Left renal pelvis (tissue), 4 donors: ENCODE measurements at places on chromosomes 6 and 20.

DNA sequence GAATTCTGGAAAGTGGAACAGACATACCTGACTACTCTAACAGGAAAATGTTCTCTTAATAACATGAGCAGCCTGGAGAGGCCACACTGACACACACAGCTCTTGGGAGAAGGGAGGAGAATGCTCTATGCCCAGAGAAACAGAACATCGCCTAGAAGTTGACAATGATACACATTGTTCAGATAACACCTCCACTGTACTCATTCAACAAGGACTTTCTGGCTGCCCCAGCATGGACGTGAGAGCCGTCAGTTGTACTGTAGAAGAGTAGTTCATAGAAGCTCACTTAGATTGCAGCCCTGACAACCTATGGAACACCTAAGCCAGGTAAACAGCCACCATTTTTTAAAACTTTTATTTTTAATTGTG lies 28.9 kb downstream of the BMP7 start:
- DNase-seq: no peak

DNA sequence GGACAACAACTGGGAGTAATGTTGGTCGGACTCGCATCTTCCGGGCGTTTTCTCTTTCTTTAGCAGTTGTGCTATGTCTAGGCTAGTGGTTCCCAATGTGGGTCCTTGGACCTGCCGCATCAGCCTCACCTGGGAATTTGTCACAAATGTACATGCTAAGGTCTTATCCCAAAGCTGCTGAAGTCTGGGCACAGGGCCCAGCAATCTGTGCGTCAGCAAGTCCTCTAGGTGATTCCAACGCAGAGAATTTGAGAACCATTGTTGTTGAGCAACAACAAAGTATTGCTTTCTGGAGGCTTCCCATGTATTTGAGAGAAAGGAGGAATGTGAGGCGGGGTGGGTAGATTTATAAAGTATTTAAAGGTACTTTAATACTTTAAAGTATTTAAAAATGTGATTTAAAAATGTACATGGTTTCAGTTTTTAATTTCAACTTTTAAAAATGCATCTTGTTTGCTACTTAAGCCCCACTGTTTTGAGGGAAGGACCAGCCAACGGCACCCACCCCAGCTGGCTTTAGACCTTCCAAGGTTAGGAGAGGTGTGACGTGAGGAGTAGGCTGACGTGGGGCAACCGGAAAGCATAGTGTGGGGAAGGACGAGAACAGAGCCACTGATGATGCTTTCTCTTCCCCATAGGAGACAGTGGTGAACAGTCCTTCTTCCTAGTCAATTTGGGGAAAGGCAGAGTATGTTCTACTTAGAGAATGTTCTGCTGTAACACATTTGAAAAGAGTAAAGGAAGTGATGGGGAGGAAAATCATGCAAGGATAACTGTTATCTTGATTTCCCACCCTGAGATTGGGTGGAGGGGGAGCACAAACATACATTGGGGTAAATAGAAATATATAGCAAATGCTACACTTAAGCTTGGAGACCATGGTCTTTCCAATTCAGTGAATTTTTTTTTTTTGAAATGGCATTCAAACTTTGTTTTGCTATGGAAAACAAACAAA lies 4.3 kb downstream of the UST start:
- no peak for DNase-seq

GRCh38 chr20:9499126-9499899 lies 15.1 kb upstream of the LAMP5 start:
- no peak for DNase-seq

DNA sequence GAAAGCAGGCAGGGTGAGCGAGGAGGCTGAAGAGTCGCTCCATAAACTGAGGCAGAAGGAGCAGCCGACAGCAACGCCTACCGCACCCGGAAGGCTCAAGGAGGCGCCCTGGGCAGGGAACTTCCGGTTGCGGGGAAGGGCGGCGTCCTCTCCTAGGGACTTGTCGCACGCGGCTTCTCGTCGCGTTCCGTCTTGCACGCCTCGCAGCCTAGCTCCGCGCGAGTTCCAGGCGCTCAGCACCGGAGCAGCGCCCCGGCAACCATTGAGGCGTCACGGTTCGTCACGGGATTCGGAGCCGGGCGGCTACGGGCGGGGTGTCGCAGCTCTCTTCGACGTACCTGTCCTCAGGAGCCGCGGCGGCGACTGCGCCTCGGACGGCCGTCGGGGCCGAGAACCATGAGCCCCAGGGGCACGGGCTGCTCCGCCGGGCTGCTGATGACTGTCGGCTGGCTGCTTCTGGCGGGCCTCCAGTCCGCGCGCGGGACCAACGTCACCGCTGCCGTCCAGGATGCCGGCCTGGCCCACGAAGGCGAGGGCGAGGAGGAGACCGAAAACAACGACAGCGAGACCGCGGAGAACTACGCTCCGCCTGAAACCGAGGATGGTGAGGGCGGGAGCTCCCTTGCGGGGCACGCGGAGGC lies at the start of gene SPACA1:
Gene SPACA1 (plus strand): TSS at position 332 of the 641 bp plus-strand sequence. CDS start 65 bp downstream, at position 397.
- no peak for DNase-seq

DNA sequence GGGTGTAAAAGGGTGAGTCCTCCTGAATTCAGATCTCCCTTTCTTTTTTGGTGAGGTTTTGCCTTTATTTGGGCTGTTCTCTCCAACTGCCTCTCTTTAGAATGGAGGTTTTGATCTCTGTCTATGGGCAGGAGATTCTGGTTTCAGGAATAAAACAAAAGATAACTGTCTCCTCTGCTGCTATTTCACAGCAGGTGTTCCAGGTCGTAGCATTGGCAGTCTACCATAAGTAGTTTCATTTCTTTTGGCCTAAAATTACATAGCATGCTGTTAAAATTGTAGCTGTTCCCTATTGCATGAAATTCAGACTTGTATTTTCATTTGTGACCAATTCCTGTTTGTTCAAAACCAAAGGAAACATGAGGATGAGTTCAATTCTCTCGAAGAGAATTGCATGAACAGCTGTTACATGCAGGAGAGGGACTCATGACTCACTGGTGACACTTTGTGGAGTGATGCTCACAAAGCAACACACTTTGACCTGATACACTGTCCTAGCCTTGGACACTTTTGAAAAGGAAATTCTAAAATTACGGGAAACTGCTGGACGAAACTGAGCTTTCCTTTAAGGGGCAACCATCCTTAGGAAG lies 76.8 kb upstream of the SIRPG start:
- DNase-seq: no peak

DNA sequence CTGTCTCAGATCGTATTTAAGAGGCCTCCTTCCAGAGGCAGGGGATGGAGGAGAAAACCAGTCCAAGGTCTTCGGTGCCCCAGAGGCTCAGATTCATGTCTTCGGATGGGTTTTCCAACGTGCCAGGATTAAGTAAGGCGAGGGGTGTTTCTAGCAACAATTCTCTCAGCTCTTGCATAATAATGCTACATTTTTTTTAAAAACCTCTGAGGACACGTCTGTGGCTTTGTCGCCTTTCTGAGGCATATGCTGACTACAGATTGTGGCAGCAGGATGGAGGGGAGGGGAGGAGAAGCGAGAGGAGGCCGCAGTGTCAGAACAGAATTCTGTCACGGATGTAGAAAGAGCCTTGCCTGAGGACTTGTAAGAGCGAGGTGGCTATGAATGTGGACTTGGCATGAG lies 17.7 kb upstream of the CCDC167 start:
- DNase-seq: no peak
